ENCODE measurements at places on chromosomes 7 and 10.

GRCh38 chr7:142927085-142927745 is 6.3 kb downstream of the TRPV5 start:
- no peak for DNase-seq

DNA sequence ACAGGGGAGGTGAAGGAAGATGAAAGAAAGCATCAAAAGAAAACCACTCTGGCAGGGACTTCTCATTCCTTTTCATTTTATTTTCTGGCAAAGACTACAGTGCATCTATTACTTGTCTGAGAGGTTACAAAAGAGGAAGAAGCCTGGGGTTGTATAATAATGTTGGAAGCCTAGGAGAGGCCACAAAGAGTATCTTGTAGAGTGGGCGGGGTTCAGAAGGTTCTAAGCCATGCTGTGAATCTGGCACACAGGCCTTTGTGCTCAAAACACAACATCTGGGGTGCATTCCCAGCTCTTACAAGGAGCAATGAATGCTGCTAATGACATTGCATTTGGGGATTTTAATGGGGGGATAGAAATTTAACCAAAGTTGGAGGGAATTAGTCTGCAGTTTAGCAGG is 49.4 kb downstream of the MRPL32 start:
- DNase-seq, result no peak

GRCh38 chr10:118783776-118784545 is 29.2 kb upstream of the CACUL1 start:
- no peak for DNase-seq

DNA sequence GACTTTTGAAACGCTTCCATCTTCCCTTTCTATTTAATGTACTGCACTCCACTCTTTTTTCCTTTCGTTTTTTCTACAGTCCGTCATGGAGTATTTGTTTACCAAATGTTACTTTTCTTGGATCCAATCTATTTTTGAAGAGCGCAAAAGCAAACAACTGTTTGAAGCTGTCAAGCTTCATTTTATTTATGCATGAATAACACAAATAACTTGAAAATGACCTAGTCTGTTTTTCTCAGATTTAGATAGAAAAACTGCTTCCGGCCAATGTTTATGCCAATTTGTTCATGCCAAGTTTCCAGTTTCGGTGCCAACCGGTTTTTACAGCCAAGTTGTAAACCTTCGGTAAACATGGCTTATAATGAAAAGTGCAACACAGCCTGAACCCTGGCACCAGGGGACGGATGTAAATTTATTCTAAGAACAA is 150.9 kb upstream of the KLF6 start:
- no peak for DNase-seq

DNA sequence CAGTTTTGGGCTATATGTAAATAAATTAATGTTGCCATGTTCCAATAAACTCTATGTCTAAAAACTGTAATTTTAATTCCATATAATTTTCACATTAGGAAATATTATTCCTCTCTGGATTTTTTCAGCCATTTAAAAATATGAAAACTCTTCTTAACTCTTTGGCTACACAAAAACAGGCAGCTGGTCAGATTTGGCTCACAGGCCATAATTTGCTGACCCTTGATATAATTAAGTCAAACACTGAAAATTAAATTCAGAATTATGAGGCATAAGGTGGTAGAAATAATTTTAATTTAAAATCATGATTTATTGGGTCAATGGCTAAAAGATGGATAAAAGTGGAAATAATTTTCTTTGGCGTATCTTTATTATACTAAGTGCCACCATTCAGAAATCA is 167.0 kb upstream of the ETV1 start:
- no peak for DNase-seq

GRCh38 chr10:101354328-101355071 is 535 bp downstream of the BTRC start:
- no peak for DNase-seq

DNA sequence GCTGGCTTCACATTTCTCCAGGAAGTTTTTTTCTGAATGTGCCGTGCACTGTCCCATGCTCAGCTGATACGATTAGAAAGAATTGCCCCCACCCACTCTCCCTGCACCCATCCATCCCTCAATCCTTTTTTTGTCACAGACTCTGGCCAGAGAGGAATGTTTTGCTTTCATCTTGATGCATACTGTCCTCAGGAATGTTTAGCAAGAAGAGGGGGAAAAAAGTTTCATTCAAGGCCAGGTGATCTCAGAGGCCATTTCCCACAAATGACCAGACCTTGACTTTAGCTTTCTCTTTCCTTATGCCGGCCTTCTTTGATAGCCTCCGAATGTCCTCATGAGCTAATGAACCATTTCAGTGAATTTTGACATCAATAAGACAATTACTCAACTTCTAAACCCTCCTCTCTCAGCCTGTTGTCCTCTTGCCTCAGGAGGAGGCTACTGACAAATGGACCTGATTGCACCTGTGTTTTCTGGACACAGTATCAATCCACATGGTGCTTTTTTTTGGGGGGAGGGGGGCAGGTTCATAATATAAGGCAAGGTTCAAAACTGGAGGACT is 105.0 kb upstream of the KLF6 start:
- no peak for DNase-seq

GRCh38 chr7:37310327-37311080 is 138.2 kb downstream of the ELMO1 start:
- no peak for DNase-seq

DNA sequence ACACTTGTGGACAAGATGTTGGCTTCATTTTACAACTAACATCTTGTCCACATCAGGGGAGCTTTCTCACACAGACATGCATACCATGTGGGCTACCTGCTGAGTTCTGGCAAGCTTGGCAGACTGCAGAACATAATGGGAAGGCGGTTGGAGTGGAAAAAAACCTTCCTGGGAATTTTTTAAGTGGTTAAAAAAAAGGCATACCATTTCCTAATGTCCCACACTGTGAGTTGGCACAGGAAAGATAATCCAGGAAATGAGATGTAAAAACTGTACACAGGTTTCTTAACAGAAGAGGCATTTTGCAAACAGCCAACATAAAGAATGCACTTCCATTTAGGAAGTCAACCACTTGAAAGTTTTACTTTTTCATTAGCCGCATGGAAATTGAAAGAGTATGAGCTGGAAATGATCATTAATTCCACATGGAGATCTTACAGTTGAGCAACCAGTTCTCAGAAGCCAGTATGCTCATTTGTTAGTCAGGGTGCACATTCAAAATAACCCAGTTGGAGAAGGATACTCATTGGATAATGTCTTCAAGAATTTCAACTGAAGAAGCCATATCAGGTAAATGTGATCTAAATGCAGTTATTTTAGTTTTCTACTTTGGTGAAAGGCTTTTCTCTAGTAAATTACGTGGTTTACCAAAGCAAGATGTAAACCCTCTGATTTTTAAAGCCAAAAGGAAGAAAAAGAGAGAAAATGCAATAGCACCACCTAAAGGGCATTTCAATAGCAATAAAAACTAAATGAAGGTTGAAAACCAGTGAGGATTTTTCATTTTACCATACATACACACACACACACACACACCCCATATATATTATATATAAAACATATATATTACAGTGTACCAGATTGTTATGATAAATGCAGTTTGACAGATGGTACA is 194.0 kb downstream of the TAX1BP1 start:
- no peak for DNase-seq

- no peak for DNase-seq
Measured at GRCh38 chr7:15720849-15721471, 34.5 kb upstream of the MEOX2 start.

GRCh38 chr7:147861058-147861716 is 729.4 kb upstream of the C7orf33 start:
- DNase-seq, result no peak

- DNase-seq, result no peak
Measured at GRCh38 chr7:127865466-127865865, 165.8 kb downstream of the LRRC4 start.

Measured in activated CD4-positive, CD25-positive, alpha-beta regulatory T cell treated with anti-CD3 and anti-CD28 coated beads, Interleukin-2, amount 50 U/mL, for 72 hours (primary cell).